HAP-1 (cell line): ENCODE measurements at places on chromosomes 7 and 10.
A peak's percentile ranks its signal among the peaks of the same experiment; 100 is the strongest.

- DNase-seq, result no peak
These were observed 40.0 kb upstream of the GRB10 start for GRCh38 chr7:50822706-50823105.

- DNase-seq, result no peak
These were observed 432 bp upstream of the CAMK2B start for GRCh38 chr7:44325811-44326241.

DNA sequence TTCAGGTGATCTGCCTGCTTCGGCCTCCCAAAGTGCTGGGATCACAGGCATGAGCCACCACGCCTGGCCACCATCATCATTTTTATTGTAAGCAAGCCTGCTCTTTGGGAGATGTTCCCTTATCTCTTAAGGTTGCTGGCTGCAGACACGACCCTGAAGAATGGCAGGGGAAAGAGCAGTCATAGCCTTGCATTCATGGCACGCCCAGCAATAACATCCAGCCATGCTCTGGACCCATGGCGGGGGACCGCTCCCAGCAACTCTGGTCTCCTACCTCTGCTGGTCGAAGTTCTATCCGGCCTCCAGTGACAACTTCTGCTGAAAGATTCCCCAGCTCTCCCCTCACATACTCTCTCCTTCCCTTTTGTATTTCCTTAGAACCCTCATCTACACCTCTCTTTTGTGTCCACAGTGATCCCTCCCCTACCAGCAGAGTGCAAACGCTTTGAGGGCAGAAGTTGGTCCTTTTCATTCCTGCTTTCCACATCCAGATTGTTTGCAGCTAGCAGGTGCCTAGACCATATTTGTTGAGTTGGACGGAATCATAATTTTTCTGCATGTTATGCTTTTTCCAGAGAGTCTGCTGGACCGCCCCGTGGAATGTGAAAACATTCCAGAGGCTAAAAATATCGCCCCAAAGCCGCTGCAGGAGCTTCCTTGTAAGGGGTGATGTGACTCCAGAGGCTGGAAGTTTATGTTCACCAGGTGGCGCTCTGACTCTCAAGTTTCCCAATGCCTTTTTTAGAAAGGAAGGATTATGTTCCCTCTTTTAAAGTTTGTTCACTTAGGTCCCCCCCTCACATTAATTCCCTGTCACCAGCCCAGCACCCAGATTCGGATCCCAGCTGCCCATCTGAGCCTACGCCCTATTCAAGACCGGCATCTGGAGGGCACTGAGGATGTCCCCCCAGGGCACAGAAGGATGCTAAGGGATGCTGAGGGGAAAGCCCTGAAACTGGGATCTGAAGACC lies 4.3 kb upstream of the MARVELD1 start:
- peak; percentile 77 for DNase-seq

DNA sequence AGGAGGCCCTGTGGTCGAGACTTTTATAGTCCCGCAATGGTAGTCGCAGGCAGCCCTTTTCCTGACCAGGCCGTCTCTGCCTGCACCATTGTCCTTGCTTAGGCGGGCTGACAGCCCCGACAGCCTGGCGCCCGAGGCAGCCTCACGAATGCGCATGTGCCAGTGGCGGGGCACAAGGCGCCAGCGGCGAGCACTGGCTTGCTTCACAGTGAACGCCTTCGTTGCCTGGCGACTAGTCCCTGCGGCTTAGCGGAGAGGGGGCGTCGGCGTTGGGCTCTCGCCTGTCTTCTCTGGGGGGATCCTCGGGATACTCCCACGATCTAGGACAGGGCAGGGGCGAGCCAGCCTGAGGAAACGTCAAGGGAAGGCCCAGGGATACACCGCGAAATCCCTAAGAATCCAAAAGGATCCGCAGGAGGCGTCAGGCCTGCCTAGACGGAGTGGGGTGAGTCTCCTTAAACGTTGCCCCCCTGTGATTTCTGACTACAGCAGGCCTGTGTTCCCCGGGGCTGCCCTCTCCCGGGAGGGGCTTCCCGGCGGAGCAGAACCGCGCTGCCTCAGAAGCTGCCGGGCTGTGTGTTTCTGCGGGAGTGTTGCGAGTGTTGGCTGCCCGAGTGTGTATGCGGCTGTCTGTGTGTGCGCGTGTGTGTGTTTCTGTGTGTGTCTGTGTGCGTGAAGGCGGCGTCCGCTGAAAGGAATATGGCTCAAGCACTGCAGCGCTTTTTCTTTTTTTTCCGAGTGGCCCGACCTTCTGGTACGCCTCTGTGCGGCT lies 20.5 kb upstream of the ZNF273 start:
- DNase-seq, result no peak

GRCh38 chr7:33798686-33799325 lies 106.5 kb upstream of the BMPER start:
- no peak for DNase-seq

GRCh38 chr7:109635374-109635773 lies 1065.7 kb downstream of the DNAJB9 start:
- no peak for DNase-seq

DNA sequence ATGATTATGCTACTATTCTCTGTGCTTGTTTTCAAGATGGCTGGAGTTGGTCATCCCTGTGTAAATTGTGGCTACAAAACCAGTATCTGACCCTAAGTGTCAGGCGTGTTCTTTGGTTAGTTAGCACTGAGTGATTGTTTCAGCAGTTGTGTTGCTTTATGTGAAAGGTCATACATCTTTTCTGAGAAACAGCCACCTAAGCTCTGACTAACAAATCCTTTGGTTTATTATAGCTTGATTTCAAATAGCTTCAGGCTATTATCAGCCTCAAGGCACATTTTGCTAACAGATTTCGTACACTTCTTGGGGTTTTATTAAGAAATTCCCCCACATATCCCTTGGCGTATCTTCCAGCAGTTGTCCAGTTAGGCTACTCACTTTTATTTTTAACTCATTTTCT lies 4.8 kb upstream of the ADRB1 start:
- no peak for DNase-seq

DNA sequence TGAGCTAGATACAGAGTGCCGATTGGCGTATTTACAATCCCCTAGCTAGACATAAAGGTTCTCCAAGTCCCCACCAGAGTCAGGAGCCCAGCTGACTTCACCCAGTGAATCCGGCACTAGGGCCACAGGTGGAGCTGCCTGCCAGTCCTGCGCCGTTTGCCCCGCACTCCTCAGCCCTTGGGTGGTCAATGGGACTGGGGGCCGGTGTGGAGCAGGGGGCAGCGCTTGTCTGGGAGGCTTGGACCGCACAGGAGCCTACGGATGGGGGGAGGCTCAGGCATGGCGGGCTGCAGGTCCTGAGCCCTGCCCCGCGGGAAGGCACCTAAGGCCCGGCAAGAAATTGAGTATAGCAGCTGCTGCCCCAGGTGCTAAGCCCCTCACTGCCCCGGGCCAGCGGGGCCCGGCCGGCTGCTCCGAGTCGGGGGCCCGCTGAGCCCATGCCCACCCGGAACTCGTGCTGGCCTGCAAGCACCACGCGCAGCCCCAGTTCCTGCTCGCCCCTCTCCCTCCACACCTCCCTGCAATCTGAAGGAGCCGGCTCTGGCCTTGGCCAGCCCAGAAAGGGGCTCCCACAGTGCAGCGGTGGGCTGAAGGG lies 1113.8 kb upstream of the LRRTM3 start:
- DNase-seq, result no peak

DNA sequence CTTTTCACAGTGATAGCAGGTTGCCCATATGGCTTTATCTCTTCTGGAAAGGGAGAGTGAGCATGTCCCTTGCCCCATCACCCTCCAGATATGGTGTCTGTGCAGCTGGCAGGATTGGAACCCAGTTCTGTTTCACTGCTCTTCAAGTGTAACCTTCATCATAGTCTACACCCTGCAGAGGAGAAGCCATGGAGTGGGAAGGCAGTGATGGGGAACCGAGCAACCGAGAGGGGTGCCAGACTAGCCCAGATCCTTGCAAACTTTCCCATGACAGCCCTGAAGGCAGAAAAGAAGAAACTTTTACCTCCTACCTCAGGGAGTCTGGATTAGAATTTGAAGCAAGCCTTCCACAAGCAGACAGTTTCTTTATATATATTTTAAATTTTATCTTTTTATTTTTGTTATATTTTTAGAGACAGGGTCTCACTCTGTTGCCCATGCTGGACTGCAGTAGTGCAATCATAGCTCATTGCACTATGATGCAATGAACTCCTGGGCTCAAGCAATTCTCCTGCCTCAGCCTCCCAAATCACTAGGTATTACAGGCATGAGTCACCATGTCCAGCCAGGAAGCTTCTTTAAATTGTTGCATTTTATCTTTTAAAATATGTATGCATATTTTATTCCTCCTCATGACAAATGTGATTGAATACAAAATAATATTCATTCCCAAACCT lies 133.3 kb downstream of the KCNMA1 start:
- no peak for DNase-seq

DNA sequence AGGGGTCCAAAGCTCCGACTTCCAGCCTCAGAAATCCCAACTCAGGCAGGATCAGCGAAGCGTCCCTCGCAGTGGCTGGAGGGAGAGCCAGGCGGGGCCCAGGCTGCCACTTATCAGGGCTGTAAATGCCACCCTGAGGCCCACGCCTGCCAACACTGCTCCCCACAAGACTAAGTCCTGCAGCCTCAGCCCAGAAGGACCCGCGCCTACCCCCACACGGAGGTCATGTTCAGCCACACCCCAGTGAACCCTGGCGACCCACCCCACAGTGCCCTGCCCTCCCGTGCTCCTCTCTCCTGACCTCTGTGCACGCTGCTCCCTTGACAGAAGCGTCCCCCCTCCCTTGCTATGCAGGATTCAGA lies 3.2 kb downstream of the PSMG3 start:
- no peak for DNase-seq

DNA sequence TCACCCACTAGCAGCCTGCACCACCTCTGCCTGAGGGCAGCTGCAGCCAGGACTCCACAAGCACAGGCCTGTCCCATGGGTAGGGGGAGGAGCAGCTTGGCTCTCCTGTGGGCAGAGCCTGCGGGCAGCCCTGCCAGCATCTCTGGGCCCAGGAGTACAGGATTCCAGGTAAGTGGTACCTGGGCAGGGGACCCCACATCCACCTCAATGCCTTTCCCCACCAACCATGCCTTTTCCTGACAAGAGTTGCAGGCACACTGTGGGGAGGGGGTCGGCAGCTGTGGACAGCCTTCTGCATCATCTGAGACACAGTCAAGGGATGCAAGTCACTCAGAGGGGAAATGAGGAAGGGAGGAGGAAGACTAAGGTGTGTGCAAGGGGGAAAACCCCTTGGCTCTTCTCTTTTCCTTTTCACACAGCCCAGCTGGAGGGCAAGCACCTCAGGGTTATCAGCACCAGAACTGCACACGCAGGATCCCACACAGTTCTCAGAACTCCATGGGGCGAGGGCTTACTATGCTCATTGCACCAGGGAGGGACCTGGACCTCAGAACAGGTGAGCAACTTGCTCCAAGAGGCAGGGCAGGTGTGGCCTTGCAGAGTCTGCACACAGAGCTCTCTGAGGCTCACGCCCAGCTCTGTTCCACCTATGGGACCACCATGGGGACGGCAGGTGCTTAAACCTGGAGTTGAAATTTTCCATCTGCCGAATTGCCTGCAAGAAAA lies 16.5 kb upstream of the ANTXRL start:
- no peak for DNase-seq

- DNase-seq, result no peak
These were observed 601.8 kb downstream of the TYW1 start for GRCh38 chr7:67598469-67598868.

DNA sequence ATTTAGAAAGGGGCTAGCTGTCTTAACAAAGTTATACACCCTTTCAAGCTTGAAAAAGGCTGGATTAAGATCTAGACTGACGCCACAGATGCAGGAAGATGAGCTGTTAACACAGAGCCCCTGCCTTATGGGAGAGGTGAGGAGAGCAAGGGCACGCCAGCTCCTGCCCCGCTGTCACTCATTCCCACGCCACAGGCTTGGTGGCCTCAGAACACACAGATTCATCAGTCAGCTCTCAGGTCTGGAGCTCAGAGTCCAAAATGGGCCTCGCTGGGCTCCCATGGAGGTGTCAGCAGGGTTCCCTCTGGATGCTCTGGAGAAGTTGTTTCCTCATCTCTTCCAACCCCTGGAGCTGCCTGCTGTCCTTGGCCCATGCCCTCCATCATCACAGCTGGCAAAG lies 554.2 kb downstream of the TCERG1L start:
- no peak for DNase-seq

DNA sequence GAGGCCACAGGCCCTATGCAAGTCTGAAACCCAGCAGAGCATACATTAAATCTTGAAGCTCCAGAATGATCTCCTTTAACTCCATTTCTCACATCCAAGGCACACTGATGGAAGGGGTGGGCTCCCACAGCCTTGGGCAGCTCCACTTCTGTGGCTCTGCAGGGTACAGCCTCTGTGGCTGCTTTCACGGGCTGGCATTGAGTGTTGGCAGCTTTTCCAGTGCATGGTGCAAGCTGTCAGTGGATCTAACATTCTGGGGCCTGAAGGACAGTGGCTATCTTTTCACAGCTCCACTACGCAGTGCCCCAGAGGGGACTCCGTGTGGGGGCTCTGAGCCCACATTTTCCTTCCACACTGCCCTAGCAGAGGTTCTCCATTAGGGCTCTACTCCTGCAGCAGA lies 265.7 kb upstream of the MAGI2 start:
- DNase-seq, result no peak

DNA sequence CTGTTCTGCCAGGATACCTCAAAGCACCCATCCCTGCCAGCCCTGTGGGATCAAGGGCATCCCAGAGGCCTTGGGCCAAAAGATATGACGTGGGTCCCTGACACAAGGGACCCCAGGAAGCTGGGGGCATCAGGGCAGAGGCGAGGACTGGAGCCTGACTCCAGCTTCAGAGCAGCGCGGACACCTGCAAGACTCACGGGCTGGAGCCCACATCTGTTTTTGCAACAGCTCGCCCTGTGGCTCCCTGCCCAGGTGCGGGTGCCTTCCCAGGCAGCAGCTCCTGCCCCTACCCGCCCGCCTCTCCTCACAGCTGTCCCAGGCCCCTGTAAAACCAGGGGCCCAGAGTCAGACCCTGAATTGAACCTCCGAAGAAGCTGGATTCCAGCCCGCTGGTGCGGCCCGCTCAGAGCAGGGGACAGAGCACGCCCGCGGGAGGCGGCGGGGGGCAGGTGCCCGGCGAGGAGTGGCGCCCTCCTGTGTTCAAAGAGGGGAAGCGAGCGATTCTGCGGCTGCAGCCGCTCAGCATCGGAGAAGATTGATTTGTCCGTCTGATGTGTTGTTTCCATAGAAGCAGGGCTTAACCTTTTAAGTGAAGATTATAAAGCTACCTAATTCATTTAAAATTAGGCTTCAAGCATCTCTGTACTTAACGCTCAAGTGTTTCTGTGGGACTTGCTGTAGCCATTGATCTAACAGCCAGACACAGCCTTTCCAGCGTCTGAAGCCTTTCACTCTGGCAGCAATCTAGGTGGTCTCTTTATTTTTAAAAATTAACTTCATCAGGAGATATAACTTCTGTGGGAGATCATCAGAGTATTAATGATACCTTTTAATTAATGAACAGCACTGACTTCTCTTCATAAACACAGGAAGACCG lies 88.4 kb downstream of the BEND7 start:
- DNase-seq, result peak; percentile 51
